NCI-H1105 (cell line): ENCODE measurements at places on chromosomes 3 and 15.

DNA sequence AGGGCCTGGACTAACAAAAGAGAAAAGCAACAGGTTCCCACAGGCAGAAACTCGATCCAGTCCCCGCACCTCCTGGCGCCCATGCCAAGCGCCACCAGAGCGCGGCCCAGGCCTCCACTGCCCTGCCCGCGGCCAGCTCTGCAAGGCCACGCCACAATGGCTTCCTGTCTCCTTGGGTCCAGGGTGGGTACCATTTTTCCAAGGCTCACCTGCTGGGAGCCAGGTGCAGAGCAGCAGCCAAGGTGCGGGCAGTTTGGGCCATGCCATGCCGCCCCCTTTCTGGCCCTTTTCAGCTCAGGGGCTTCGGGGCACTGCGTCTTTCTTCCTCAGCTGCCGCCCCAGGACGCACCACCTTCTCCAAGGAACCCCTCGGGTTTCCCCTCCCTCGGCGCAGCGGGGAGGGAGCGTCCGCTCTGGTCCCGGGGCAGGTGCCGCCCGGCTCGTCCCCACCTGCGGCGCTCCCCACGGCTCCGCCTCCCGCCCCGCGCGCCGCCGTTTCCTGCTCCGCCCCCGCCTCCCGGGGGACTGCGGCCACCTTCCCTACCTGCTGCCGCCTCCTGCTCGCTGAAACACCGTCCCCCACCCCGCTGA is at the start of gene ILDR1:
Gene ILDR1, minus strand, starts transcription at position 437 of the 591 bp plus-strand sequence. Its CDS starts 170 bp downstream, at position 267.
- DNase-seq = peak; percentile 83

DNA sequence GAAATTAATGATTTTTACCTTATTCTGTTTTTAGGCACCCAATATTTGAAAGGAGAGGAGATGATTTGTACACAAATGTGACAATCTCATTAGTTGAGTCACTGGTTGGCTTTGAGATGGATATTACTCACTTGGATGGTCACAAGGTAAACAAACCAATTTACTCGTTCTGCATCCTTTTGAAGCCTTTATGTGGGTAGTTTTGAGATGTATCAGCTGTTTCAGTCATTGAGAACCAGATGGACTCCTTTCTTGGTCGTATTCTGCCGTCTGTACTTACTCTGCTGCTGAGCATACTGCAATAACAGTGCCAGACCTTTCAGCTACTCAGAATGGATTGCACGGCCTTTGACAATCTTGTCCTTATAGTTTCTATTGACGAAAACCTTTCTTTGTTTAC is 13.3 kb downstream of the DNAJB11 start:
- DNase-seq = no peak

DNA sequence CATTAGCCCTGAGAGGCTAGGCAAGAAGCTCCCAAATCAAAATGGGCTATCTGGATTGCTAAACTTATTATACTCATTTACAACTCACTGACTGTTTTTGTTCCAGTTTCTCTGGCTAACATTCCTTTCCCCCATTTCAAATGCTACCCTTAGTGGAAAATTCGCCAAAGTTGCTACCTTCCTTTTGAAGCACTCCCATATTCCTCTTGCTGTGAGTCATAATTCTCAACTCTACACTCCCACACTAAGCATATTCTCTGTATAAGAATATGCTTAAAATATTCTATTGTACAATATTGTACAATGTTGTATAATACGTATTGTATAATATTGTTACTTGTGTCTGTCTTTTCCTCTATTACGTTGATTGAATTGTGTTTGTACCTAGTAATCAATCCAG is 398.6 kb downstream of the PYDC2 start:
- DNase-seq = no peak

DNA sequence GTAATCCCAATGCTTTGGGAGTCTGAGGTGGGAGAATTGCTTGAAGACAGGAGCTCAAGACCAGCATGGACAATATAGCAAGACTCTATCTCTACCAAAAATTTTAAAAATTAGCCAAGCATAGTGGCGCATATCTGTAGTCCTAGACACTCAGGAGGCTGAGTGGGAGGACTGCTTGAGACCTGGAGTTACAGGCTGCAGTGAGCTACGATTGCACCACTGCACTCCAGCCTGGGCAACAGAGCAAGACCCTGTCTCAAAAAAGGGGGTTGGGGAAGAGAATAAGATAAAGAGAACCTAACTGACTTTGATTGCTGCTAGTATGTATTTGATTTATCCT is 755 bp downstream of the CD200R1 start:
- DNase-seq = no peak

DNA sequence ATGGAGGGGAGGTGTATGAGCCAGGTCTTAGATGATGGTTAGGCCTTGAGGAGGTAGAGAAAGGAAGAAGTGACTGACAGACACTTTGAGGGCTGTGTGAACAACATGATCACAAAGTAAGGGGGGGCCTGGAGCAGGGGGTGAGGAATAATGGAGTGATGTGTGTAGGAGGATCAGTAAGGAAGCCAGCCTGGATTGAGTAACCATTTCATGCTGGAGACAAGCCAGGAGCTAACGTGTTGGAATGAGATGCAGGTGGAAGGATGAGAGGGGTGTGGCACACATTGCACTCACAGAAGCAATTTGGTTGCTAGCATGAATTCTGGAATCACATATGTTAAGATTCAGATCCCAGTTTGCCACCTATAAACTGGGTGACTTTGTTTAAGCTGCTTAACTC is 65.5 kb downstream of the BBX start:
- no peak for DNase-seq

- no peak for DNase-seq
Observed at GRCh38 chr15:80599359-80599758, 95.8 kb upstream of the ABHD17C start.

DNA sequence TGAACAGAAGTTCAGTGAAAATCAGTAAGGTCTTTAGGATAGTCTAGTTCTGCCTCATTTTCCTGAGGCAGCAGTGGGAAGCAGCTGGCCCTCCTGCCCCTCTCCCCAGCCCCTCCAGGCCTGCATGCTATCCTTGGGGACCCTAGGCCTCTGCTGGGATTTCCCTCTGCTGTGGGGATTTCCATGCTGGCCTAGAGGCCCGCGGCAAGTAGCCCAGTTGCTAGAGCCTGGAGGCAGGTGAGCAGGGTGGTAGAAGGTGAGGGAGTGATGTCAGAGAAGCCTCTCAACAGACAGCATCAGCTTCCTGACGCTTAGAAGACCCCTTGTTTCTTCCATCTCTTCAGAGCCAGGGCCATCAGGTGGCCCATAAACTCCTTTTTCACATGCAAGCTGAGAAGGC is 305.8 kb upstream of the THBS1 start:
- DNase-seq = no peak

GRCh38 chr3:111919370-111920065 is 59.3 kb upstream of the ABHD10 start:
- DNase-seq = no peak
